ENCODE measurements at places on chromosomes 4 and X.

DNA sequence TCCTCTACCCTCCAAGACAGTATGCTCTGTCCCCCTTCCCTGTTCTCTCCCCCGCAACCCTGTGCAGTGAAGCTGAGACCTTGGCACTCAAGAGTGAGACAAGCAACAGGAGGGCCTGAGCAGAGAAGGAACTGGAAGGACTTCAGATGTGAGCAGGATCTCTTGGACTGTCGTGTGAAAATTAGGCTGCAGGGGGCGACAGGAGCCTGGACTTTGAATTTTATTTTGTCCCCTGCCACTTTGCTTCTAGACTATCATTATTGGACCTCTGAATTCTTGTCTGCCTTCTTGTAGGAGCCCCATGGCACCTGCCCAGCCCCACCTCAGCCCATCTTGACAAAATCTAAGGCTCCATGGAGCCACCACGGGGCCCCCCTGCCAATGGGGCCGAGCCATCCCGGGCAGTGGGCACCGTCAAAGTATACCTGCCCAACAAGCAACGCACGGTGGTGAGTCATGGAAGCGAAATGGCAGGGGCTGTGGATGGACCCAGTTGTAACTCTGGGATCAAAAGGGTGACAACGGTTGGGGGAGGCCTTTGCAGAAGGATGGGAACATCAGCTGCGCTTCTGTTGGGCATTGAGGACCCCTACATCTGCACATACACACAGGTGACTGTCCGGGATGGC is 1.7 kb downstream of the ARAF start:
- DNase-seq: peak; percentile 77

- no peak for DNase-seq
Observed at GRCh38 chrX:18426004-18426320, 554 bp downstream of the CDKL5 start.

DNA sequence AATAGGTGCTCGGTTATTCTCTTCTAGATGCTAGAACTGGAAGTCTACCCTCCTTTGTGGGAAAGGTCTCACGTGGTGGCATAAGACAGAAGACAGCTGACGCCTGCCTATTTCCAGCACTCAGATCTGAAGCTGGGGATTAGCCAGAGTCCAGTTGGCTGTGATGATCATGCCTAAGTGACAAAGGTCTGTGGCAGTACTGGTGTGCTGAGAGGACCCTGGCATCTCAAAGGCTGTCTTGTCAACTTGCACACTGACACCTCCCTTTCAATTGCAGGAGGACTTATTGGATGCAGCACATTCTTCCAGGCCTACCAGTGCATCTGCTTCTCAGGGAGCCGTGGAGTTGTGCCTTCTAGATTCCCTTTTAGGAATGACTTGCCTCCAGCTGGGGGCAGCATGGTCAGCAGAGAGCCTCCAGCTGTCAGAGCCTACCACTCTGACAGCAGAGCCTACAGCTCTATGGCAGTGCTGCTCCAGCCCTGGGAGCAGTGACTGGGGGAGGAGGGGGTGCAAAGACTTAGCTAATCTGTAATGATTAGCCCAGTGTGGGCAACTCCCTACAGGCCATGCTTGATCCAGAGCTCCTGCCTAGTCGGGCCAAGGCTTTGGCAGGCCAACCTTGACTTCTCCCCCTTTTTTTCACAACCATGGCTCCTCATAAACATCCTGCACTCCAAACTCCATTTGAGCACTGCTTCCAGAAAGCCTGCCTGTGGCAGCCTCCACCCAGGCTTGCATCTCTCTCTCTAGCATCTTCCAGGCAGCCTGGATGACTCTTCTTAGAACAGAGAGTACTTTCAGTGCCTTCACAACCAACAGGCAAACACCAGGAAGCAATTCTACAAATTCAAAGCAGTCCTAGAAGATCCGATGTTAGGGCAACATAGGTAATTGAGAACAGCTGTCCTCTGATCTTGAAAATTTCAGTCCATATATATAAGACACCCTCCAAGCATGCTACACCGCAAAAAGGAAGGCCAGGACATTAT is 13.8 kb upstream of the FGFBP2 start:
- DNase-seq: no peak

DNA sequence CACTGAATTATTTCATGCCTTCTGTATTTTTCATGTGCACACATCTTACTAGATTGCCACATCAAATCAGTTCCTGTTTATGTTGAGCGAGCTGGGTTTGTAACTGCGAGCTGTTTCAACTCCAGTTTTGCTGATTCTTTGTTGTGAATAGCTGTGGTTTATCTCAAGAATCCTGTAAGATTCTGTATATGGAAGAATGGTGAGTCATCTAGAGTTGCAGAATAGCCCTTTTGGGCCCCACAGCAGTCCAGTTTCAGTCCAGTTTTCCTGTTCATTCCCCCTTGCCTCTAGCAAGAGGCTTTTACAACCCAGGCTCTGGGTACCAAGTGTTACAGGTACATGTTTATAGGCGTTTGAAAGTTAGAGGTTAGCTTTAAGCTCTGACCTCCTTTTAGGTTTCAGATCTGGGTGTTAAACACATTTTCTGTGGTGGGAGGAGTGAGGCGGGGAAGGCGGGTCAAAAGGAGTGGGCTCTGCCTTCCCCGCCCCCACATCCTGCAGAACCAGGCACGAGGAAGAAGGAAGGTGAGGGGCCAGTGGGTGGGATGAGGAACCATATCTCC is 32.7 kb downstream of the TBC1D14 start:
- peak; percentile 84 for DNase-seq

- no peak for DNase-seq
Observed at GRCh38 chr4:186104114-186104889, at the start of gene FAM149A. TSS of gene FAM149A (plus strand) at chr4:186104704.

DNA sequence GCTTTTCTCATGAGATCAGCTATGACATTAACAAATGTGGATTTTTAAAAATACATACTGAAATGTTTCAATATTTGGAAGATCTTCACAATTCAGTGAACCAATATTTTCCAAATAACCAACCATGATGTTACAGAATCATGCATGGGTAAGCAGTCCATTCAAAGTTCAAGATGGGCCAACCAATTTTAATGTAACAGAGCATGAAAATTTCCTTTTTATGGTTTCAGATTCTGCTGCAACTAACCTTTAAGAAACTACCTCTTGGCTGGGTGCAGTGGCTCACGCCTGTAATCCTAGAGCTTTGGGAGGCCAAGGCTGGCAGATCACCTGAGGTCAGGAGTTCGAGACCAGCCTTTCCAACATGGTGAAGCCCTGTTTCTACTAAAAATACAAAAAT is 107.7 kb downstream of the RBM47 start:
- no peak for DNase-seq

- no peak for DNase-seq
Observed at GRCh38 chr4:5839751-5840674, 52.9 kb downstream of the CRMP1 start.

GRCh38 chrX:31179203-31179602 is 107.4 kb upstream of the FTHL17 start:
- DNase-seq: no peak

DNA sequence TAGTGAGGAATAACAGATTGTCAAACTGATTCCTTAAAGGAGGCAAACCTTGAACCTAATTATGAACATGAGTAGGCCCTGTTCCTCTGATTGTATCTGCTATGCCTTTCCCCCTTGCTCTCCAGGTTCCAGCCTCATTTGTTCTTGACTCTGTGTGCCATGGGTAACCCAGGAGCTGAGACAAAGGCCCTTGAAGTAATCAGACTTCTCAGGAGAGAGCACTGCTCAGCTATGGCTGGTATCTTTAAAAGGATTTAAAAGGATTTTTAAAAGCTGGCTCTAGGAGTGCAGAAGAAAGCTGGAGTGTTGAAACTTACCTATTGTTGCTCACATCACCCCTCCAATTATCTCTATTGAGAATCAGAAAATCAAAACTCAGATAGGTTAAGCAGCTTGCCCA is 1565.5 kb upstream of the AGA start:
- DNase-seq: peak; percentile 39

DNA sequence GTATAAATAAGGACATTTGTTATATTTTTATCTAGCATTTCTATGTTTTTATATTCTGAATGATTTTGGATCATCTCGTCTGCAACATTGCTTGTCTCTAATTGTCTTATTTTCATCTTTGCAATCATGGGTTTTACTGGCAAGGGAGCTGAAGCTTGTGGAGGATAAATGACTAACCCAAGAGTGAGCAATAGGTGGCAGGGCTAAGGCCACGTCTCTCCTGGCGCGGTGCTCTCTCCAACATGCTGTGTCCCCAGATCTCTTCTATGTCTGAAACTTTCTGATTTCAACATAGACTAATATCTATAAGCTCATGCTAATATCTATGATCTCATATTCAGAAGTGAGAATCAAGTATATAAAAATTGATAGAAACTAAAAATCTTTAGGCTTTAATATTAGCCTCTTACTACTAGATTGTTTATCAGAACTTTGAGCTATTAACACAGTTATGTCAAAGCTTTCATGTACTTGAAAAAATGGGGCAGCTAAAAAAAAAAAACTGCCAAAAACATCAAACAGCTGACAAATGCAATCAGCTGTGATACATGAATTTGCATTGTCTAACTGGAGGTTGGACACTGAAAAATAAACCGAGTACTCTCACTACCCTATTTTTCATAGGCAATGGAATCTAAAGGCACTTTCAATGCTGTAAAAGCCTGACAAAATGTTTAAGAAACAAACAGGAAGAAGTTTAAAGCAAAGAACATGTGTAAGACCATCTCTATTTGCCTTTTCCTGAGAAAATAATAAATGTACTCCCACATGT is 169.2 kb downstream of the TMA16 start:
- no peak for DNase-seq

DNA sequence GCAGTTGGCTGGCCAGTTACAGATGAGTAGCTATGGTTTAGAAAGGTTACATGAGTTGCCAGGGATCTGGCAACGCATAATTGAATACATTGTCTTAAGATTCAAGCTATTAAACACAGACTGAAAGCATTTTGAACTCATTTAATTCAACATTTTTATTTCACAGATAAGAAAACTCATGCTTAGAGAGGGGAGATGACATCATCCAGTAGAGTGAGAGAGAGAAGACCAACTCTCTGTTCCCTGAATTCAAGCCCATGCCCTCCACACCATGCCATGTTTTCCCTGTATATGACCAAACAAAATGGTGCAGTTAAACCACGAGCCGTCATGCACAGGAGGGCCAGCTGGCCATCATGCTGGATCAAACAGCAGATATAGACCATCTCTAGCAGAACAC is 22.6 kb downstream of the SNCA start:
- no peak for DNase-seq

GRCh38 chr4:24764345-24764744 is 31.0 kb upstream of the SOD3 start:
- DNase-seq: no peak

DNA sequence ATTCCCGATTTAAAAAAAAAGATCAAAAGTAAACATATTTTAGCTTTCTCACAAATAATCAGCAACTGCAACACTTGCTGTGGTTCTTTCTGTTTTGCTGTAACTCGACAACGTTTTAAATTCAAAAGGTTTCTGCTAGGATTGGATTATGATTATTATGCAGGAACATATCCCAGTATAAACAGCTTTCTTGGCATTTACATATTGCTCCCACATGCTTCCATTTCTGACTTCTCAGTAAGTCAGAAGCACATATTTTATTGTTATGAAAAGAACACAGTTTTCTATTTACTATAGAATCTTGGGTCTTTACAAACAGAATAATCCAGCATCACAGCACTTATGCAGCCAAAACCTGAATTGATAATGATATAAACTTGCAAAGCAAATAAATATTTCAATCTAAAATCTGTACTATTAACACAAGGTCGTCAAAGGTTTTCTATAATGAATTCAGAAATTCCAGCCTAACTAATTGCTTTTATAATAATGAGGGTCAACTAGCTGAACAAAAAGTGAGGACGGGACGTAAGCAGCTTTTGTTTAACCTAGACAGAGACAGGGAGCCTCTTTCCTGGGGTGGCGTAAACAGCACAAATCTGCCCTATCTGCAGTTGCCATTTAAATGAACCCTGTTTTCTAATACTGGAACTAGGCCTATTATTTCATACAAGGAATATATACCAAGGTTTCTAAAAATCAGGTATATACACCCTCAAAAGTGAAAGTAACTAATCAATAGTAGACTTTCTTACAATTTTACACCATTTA is 9.8 kb upstream of the PCDH18 start:
- DNase-seq: peak; percentile 36
